ENCODE measurements at places on chromosomes 12 and 14.

DNA sequence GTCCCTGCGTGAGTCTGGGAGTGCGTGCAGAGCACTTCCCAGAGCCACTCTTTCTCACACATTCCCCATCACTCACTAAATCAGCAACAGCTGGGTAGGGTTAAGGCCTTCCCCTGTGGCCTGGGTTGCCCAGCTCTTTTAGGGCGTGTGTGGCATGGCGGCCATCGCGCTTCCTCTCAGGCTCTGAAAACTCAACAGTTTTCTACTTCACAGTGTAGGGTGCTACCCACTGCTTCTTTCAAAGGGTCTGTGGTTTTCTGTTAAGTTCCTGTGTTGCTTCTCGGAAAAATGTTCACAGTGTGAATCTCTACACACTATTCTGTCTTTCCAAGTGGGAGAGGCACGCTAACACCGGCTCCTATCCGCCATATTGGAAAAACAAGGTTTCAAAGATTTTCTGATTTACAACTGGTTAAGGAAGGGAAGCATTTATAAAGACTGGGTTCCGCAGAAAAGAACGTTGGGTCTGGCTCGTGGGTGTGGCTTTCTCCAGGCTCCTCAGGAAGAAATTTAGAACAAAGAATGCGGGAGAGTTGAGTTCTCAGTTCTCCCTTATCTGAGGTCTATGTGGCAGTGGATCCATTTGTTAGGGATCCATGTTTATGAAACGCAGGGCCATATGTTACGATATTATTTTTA, 34.9 kb upstream of the AEBP2 start:
- no peak for DNase-seq

DNA sequence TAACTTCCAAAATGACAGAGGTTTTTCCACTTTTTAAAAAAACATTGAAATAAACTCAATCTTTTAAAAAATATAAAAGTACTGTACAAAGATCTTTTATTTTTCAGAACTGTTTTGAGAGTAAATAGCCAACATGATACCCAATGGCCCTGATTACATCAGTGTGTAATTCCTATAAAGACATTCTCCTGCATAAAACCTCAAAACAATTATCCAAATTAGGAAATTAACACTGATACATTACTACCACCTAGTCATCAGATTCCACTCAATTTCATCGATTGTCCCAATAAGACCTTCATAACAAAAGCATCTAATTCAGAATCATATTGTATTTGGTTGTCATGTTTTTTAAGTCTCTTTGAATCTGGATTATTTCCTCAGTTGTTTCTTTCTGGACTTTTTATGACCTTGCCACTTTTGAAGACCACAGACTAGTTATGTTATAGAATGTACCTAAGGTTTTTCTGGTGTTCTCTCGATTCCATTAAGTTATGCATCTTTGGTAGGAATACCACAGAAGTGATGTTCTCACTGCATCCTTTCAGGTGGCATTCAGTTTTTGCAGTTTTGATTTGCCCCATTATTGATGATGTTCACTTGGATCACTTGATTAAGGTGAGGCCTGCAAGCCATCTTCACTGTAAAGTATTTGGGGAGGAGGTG, 4.0 kb upstream of the YEATS4 start:
- no peak for DNase-seq

DNA sequence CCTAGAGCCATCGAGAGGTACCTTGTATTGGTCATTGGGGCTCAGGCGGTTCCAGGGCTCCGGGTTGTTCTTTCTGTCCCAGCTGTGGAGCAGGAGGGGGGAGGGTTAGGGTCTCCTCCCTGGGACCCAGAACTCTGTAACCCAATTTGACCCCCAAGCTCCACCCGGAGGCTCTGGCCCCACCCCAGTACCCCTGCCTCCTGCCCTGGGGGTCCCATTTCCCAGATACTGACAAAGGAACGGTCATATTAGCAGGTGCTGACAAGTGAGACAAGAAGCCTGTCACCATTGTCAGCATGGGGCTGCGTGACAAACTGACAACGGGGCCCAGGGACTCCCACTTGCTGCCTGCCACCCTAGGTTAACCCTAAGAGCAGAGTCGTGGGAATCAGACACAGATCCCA, 6.2 kb downstream of the SHMT2 start:
- DNase-seq = no peak

DNA sequence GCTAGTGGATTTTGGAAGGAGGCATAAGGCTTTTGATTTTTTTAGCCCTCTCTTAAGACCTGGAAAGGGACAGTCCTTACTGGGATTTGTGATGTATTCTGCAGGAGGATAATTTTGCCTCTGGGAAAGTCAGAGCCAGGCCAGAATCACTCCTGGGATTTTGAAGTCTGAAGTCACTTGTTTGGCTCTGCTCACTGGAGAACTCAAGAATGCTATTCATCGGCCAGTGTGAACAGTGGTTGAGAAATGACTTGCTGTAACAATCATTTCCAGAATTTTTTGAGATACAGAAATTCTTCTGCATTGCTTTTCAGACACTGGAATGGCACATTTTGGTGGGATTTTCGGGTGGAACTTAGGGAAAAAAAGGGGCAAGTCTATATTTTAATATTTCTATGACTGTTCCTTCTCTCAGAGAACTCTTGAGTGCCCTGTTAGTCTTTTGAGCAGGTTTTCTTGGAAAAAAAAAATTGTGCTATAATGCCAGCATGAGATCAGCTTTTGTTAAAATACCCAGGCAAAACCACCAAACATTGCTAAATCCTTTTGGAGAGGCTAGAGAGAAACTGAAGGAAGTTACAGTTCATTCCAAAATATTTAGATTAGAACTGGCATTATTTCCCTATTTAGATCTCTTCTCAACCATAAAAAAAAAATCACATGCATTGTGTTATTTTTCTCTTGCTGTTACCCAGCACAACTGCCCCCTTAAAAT, 26.1 kb upstream of the BHLHE41 start:
- DNase-seq = no peak

DNA sequence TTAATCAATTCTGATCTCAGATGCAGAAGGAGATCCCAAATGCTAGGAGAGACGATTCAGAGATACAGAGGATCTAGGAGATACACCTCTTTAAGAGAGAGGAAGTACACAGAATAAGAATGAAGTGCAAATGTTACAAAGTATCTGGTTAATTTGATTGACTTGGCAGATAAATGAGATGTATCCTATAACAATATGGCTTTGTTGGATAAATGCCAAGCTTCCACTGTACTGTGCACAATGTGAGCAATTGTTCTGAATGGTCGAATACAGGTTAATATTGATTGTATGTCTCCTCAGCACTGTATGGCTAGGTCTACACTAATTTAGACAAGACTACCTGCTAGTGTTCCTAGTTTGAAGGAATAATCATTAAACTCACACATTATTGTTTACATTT, 119.6 kb upstream of the PTPRB start:
- DNase-seq = no peak

GRCh38 chr12:98830657-98831056, 185.6 kb downstream of the APAF1 start:
- DNase-seq = no peak

- DNase-seq = no peak
Observed at GRCh38 chr12:124538194-124539082, 29.0 kb downstream of the NCOR2 start.

DNA sequence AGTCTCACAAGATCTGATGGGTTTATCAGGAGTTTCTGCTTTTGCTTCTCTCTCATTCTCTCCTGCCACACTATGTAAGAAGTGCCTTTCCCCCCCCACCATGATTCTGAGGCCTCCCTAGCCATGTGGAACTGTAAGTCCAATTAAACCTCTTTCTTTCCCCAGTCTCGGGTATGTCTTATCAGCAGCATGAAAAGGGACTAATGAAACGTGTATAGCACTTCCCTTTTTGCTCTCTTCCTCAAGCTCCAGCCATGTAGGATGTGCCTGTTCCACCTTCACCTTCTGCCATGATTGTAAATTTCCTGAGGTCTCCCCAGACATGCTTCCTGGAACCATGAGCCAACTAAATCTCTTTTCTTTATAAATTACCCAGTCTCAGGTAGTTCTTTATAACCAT, 7.0 kb upstream of the CRACR2A start:
- no peak for DNase-seq

DNA sequence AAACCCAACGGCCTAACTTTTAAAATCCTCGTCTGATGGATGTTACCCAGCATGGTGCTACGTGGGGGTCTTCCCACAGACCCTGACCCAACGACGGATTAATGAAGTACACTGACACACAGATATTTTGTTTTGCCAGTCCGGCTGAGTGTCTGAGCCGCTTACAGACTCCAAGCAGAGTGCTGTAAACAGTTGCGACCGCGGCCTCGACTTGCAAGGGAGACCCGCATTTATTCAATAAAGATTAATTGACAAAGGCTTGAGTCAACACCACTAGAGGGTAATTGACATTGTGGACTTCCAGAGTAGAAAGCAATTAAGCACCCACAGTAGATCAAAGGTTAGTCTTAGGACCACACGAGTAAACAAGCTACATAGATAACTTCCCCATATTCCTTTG, 1042.4 kb downstream of the AACS start:
- DNase-seq = no peak

- no peak for DNase-seq
Observed at GRCh38 chr12:13167226-13167625, 29.3 kb upstream of the EMP1 start.

All from tibial artery (tissue), 4 donors.